ENCODE measurements at places on chromosomes 4 and X. TPM values are rescaled to one million over a fixed set of nuclear protein-coding genes. Genes with fewer than 3 reads are reported as not detected.
A peak's percentile ranks its signal among the peaks of the same experiment; 100 is the strongest.

The FAM47E gene
- total RNA-seq: 1.0 TPM

The GRIA3 gene
- 0.74 TPM for total RNA-seq

The EMCN gene
- 41.2 TPM for total RNA-seq

The TCP11X2 gene
- total RNA-seq: not detected

DNA sequence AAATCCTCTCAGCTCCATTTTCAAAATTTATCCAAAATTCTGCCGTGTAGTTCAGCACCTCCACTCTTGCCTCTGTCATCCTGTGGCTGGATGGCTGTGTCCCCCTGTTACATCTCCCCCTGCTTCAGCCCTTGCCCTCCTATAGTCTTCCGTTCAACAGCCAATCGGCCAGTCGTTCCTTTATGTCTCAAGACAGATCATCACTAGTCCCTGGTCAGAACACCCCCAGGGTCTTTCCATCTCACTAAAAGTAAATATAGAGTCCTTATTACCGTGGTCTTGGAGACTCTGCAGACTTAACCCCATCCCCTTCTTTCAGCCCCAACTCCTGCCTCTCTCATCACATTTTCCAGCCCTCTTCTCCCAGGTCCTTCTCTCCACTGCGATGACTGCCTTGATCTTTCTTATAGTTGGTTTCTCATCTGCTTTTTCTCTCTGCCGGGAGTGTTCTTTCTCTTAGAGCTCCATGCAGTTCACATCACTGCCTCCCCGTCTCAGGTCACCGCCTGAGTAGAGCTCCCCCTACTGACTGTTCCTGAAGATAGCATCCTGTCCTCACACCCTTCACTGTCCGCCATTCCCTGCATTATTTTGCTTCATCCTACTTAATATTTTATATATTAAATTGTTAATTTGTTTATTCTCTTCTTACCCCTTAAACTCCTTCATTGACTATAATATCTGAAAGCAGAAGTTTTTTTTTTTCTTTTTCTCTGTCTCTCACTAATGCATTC, 736.9 kb upstream of the MAGEB2 start:
- H3K4me3 ChIP-seq: no peak overlapping the region
- DNase-seq: no peak
- H3K27me3 ChIP-seq: no peaks in the 10 kb centered on the region
- H3K36me3 ChIP-seq: no peaks in the 10 kb centered on the region
- H3K27ac ChIP-seq: no peak overlapping the region

GRCh38 chr4:141275834-141276233, 55.1 kb downstream of the ZNF330 start:
- H3K27ac ChIP-seq: no peak overlapping the region
- DNase-seq: no peak
- H3K36me3 ChIP-seq: no peaks in the 10 kb centered on the region
- no peak overlapping the region for H3K4me3 ChIP-seq

DNA sequence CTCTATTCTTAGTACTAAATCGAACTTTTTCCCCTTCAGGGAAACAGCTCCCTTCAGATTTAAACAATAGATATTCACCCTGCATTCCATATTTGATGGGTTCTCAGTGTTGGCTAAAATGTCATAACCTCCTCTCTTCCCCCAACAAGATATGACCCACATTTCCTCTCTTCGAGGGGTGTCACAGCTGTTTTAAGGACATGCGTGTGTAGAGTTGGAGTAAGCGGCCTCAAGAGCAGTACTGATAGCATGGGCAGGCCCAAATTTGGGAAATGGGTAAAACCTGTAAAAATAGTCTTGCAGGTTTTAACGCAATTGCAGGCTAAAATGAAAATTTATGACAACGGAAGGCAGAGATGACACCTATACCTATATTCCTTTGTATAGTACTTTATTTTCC, 28.7 kb downstream of the SAT1 start:
- H3K36me3 ChIP-seq: no peaks in the 10 kb centered on the region
- DNase-seq: no peak
- H3K4me3 ChIP-seq: no peak overlapping the region
- no peak overlapping the region for H3K27ac ChIP-seq
- H3K4me1 ChIP-seq: peaks cover 5% of the 10 kb centered on the region

- H3K27me3 ChIP-seq: no peaks in the 10 kb centered on the region
- H3K27ac ChIP-seq: no peak overlapping the region
- H3K4me1 ChIP-seq: no peaks in the 10 kb centered on the region
- no peaks in the 10 kb centered on the region for H3K36me3 ChIP-seq
- H3K4me3 ChIP-seq: no peak overlapping the region
These were observed 94.9 kb upstream of the NKX1-1 start for GRCh38 chr4:1500966-1501753.

DNA sequence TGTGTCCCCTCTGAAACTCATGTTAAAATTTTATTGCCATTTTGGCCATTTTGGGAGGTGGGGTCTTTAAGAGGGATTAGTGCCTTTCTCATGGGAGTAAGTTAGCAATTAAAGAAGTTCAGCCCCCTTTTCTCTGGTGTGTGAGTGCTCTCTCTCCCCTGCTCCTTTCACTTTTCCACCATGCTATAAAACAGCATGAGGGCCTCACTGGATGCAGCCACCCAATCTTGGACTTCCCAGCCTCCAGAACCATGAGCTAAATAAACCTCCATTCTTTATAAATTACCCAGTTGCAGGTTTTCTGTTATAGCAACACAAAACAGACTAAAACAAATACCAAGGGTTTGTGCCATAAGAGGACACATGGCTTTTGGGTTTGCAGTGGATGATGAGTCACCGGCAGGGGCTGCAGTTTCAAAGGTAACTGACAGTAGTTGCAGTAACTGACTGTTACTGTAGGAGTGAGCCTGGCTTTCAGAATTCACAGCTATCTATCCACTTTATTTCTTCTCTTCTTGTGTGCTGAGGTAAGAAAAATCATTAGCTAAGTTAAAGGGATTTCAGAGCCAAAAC, 121.5 kb downstream of the PPEF1 start:
- H3K4me1 ChIP-seq: no peaks in the 10 kb centered on the region
- no peaks in the 10 kb centered on the region for H3K36me3 ChIP-seq
- H3K4me3 ChIP-seq: no peak overlapping the region
- DNase-seq: no peak
- no peaks in the 10 kb centered on the region for H3K27me3 ChIP-seq
- no peak overlapping the region for H3K27ac ChIP-seq

GRCh38 chrX:107684956-107685385, 56.7 kb downstream of the PRPS1 start:
- no peak overlapping the region for H3K4me3 ChIP-seq
- peaks cover 36% of the 10 kb centered on the region for H3K4me1 ChIP-seq
- peak overlapping the region; percentile 37 for H3K27ac ChIP-seq
- peak; percentile 91 for DNase-seq
- H3K27me3 ChIP-seq: no peaks in the 10 kb centered on the region

DNA sequence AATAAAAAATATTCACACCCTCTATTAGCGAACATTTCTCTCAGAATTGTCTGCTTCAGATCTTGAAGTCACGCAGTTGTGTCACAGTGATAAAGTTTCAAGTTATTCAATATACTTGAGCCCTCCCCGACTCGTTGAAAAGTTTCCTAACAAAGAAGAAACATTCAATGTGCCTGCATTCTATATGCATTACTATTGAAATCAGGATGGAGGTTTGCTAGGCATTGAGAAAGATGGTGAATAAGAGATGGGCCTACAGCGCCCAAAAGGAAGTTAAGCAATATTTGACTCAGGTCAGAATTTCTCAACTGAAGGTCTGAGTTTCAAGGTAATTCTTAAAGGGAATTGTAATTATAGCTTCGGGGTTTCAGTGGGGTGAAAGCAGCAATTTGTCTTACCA, 6.1 kb downstream of the TCEANC start:
- no peaks in the 10 kb centered on the region for H3K36me3 ChIP-seq
- DNase-seq: no peak
- H3K27me3 ChIP-seq: no peaks in the 10 kb centered on the region
- peak overlapping the region; percentile 28 for H3K27ac ChIP-seq

- no peak overlapping the region for H3K4me3 ChIP-seq
- no peak for DNase-seq
- H3K4me1 ChIP-seq: peaks cover 7% of the 10 kb centered on the region
These were observed 27.6 kb upstream of the DCHS2 start for GRCh38 chr4:154519214-154519613.

GRCh38 chr4:16155528-16156169, 70.6 kb downstream of the TAPT1 start:
- H3K27me3 ChIP-seq: no peaks in the 10 kb centered on the region
- H3K4me1 ChIP-seq: peaks cover 22% of the 10 kb centered on the region
- H3K27ac ChIP-seq: no peak overlapping the region
- H3K4me3 ChIP-seq: no peak overlapping the region

- no peaks in the 10 kb centered on the region for H3K27me3 ChIP-seq
- no peak overlapping the region for H3K27ac ChIP-seq
- H3K36me3 ChIP-seq: no peaks in the 10 kb centered on the region
- no peak overlapping the region for H3K4me3 ChIP-seq
- peaks cover 13% of the 10 kb centered on the region for H3K4me1 ChIP-seq
These were observed 47.4 kb downstream of the NALF2 start for GRCh38 chrX:69551421-69552009.

- H3K4me3 ChIP-seq: no peak overlapping the region
- no peaks in the 10 kb centered on the region for H3K27me3 ChIP-seq
- H3K27ac ChIP-seq: no peak overlapping the region
- no peaks in the 10 kb centered on the region for H3K4me1 ChIP-seq
- H3K36me3 ChIP-seq: peaks cover 70% of the 10 kb centered on the region
- no peak for DNase-seq
These were observed 111.7 kb downstream of the NFKB1 start for GRCh38 chr4:102612824-102613366.

DNA sequence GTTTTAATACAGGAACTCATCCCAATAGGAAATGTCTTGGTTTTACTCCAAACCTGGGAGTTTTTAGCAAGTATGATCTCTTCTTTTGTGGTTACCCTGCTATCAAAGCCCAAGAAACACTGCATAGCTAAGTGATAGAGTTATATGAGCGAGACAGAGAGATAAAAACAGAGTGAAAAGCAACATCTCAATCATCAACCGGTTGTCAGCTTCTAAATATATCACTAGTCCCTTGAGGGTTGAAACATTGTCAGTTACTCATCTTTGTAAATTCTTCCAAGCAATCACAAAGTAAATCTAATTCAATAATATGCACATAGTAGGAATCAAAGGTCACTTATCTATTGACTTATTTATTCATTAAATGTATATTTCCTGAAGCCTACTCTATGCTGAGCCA, 483.9 kb downstream of the IDS start:
- no peaks in the 10 kb centered on the region for H3K27me3 ChIP-seq
- H3K4me1 ChIP-seq: no peaks in the 10 kb centered on the region

GRCh38 chrX:55867181-55867651, 149.7 kb downstream of the RRAGB start:
- H3K27ac ChIP-seq: no peak overlapping the region
- H3K4me1 ChIP-seq: no peaks in the 10 kb centered on the region

DNA sequence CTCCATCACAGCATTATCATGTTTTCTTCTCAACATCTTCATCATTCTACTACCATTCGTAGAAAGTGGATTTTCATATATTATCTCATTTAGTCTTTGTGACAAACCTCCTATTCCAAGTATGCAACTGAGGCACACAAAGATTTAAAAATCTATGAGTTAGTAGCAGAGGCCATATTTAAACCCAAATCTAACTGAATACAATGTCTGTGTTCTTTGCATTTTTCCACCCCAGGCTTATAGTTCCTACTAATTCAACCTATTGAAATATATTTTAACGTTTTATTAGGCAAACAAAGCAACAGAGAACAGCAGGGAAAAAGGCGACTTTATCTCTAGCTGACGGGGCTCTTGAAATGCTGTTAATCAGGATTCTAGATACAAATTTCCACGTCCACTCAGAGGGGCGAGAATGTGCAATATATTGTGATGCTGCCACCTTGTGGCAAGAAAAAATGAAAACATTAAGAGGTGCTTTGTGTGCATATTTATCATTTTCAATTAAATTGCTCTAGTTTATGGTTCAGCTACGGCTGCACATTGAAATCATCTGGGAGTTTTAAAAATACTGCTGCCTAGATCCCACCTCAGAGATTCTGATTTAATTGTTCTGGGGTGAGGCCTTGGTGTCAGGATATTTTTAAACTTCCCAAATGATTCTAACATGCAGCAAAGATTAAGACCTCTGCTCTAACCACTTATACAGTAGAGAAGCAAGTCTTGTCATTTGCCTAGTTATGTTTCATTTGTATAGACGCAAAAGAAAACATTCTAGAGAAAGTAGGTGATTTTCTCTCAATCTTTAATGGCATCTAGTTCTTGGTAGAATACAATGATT, 315.9 kb downstream of the MAPK10 start:
- H3K27me3 ChIP-seq: no peaks in the 10 kb centered on the region
- DNase-seq: no peak
- H3K4me1 ChIP-seq: no peaks in the 10 kb centered on the region
- H3K4me3 ChIP-seq: no peak overlapping the region
- H3K36me3 ChIP-seq: no peaks in the 10 kb centered on the region

DNA sequence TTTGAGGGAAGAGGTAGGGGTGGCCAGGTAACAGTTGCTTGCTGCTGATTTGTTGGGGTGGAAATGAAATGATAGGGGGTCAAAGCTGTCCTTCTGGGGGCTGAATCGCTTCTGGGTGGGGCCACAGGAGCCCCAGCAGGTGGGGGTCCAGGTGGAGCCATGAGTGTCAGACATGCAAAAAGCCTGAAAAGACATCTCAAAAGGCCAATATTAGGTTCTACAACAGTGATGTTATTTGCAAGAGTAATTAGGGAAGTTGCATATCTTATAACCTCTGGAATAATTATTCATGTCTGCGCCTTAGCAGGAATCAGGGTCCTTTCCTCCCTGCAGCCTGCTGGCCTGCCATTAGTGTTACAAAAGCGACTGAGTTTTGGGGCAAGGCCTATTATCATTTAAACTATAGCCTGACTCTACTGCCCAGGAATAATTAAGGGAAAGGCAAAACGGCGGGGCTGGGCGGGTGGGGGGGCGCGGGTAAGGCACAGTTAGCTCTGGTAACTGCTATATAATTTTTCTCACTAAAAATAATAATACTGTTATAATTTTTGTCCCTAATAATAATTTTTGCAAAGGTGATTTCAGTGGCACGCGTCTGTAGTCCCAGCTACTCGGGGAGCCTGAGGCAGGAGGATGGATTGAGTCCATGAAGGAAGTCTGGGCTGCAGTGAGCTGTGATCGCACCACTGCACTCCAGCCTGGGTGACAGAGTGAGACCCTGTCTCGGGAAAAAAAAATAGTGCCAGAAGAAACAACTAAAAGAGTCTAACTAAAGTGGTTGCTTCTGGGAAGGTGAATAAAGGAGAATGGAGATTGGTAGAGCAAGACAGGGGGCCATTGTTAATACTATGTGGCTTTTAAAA, 145.7 kb downstream of the MAGEB17 start:
- H3K27ac ChIP-seq: no peak overlapping the region
- H3K27me3 ChIP-seq: no peaks in the 10 kb centered on the region
- H3K4me1 ChIP-seq: no peaks in the 10 kb centered on the region

- H3K27ac ChIP-seq: no peak overlapping the region
- H3K4me3 ChIP-seq: no peak overlapping the region
- no peaks in the 10 kb centered on the region for H3K27me3 ChIP-seq
- H3K36me3 ChIP-seq: no peaks in the 10 kb centered on the region
These were observed 96.7 kb downstream of the ITM2A start for GRCh38 chrX:79270401-79270800.

GRCh38 chrX:154310616-154311536, 15.3 kb downstream of the TKTL1 start:
- H3K27ac ChIP-seq: no peak overlapping the region
- no peak for DNase-seq
- no peaks in the 10 kb centered on the region for H3K4me1 ChIP-seq
- no peaks in the 10 kb centered on the region for H3K36me3 ChIP-seq
